ENCODE measurements at places on chromosomes 12 and 14.

DNA sequence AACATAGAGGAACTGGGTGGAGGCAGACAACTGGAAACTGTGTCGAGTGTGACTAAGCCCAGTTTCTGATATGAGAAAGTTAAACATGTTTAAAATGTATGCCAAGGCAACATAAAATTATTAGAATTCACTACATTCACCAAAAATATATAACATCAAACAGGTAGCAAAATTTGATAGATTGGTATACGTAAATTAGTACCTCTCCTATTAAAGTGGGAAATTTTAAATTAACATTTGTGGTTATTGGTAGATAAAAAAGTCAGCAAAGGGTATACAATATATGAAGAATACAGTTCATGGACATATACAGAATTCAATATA is 53.0 kb downstream of the CCDC91 start:
- DNase-seq = no peak

DNA sequence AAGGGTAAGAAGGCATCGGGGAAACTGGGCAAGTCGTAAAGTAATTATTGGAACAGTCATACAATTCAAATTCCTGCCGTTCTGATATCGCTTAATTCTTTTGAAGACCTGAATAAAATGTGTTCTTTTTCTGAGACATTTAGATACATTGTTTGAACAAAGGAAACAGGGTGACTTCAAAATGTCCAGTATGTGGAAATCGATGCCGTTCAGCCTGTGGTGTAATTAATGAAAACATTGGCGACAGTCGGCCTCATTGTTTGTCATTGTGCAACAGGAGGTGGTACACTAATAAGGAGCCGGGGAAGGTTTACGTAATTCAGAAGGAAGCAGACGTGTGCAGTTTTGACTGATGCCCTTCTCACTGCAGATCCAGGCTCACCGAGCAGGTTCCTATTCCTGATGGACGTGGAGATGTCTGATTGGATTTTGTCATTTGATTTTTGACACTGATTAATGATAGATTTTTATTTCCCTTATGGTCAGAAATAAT is 92.7 kb downstream of the BORCS5 start:
- no peak for DNase-seq

DNA sequence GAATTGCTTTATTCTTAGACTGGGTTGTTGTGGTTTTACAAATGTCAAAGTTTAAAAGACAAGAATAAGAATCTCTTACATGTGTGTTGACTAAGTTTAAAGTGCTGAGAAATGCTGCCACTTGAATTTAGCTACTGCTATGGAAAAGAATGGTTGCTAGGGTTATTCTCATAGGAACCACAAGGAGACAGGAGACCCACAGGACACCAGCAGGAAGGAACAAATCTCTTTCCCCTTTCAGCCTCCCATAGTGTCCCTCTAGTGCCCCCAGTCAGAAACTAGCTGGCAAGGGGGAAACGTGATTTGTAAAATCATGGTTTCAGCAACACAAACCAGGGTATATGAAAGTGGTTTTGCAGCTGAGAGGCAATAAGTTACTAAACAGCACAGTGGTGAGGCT is 102.7 kb downstream of the ST8SIA1 start:
- DNase-seq = no peak

DNA sequence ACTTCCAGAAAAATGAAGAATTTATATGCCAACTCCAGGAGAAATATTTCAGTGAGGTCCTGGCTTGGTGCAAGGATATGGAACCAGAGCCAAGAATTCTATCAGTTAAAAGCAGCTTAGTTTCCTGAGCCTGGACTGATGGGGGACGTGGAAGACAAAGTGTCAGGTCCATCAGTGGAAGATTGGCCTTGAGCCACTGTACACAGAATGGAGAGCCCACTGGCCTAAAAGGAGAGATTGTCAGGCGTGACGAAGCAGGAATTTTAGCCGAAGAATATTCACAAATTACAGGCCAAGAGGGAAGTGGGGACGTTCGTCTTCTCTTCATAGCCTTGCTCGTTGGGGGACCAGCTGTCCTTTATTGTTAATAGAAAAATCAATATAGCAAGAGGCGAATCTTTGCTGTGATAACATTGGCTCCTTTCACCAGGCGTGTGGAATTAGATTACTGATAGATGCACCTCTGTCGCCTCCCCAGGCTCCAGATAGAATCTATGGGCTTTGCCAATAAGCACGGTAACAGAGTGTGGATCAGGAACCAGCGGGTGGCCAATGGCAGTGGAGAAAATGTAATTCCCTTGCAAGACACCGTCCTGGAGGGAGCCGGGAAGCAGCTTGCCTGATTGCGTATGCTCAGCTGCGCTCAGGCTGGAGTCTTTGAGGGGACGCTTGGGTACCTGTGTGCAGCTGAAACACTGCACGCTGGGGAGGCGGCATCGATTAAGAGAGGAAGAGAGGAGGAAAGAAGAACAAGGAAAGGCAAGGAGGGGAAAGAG is 56.4 kb downstream of the TMEM132C start:
- no peak for DNase-seq

DNA sequence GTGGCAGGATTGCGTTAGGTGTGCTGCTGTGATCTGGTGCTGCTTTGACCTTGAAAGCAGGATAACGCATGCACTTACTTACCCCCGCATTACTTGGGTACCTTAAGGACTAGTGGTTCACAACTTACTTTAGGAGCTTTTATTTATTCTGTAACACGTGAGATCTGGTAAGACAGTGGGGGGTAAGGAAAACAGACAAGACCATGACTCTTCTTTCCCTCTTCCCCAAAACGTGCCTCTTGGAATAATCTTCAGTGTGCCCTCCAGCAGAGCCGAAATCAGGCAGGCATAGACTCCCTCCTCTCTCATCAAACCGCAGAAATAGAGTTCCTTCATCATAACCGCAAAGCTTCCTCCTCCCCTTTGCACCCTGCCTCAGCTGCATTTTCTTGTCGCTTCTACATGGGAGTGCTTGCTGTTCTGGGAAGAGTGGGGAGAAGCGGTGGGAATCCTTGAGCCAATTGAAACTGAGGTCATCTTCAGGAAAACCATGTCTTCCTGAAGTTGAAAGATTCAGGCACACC is 43.4 kb downstream of the RAD52 start:
- no peak for DNase-seq

DNA sequence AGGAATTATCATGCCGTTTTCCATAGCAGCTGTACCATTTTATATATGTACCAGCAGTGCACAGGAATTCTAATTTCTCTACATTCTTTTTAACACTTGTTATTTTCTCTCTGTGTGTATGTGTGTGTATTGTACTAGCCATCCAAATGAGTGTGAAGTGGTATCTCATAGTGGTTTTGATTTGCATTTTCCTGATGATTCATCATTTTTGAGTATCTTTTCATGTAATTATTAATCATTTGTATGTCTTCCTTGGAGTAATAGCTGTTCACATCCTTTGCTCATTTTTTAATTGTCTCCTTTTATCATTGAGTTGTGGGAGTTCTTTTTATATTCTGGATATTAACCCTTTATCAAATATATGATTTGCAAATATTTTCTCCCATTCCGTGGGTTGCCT is 95.6 kb upstream of the MANSC4 start:
- no peak for DNase-seq

GRCh38 chr14:58571769-58572472 is 65.8 kb upstream of the DACT1 start:
- no peak for DNase-seq

DNA sequence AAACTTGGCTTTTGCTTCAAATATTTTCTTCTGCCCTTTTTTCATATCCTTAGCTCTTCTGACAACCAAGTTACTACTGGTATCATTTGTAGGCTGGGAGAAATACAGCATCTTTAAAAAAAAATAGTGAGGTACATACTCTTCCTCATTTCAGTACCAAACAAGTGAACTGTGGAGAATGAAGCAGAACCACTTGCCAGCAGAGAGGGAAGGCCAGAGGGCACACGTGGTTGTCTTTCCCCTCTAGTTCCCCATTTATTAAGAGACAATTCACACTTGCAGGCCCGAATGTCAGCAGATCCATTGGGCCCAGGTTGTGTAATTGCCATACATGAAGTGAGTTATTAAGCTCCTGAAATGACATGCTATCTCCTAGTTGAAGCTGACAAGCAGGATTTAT is 3.2 kb downstream of the SUSD6 start:
- DNase-seq = no peak

- no peak for DNase-seq
Observed at GRCh38 chr14:58695514-58695913, 57.8 kb downstream of the DACT1 start.

DNA sequence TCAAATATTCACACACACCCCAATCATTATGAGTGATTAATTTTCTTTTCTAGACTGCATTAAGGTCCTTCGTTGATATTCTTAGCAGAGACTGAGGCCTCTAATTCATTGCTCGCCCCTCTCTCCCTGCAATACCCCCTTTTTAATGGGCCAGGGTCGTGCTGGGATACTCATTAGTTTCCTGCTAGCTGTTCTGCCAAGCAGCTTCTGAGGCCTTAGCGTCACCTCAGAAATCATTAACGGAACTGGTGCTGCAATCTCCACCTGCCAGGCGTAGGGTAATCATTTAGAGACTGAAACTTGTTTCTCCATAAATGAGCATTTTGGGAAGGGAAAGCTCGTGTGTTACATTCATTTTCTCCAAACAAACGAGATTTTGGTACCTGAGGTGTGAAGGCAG is 1054.7 kb downstream of the GALC start:
- no peak for DNase-seq

DNA sequence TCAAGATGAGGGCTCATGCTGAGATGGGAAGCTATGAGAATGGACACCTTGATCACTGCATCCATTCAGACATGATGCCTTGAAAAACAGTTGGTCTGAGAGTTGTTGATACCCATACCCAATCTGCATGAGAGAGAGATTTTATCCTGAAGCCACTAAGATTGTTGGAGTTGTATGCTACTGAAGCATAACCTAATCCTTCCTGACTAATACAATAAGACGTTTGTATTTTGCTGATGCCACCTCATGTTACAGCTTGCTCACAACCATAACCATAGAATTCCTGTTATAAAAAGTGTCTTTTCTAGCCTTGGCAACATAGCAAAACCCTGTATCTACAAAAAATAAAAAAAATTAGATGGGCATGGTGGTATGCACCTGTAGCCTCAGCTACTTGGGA is 12.7 kb upstream of the SERPINA1 start:
- DNase-seq = no peak

DNA sequence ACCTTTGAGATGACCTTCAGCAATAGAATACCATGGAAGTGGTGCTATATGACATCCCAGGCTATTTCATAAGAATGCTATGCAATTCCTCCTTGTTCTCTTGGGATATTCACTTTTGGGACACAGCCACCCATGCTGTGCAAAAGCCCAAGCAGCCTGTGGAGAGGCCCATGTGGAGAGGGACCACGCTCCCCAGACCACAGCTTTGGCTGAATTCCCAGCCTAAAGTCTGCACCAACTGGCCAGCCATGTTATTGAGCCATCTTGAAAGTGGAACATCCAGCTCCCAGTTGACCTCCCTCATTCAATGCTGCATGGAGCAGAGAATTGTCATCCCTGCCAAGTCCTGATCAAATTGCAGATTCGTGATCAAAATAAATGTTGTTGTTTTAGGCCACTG is 275.1 kb downstream of the SUDS3 start:
- DNase-seq = no peak

GRCh38 chr12:59927032-59927431 is 331.2 kb downstream of the SLC16A7 start:
- DNase-seq = no peak

DNA sequence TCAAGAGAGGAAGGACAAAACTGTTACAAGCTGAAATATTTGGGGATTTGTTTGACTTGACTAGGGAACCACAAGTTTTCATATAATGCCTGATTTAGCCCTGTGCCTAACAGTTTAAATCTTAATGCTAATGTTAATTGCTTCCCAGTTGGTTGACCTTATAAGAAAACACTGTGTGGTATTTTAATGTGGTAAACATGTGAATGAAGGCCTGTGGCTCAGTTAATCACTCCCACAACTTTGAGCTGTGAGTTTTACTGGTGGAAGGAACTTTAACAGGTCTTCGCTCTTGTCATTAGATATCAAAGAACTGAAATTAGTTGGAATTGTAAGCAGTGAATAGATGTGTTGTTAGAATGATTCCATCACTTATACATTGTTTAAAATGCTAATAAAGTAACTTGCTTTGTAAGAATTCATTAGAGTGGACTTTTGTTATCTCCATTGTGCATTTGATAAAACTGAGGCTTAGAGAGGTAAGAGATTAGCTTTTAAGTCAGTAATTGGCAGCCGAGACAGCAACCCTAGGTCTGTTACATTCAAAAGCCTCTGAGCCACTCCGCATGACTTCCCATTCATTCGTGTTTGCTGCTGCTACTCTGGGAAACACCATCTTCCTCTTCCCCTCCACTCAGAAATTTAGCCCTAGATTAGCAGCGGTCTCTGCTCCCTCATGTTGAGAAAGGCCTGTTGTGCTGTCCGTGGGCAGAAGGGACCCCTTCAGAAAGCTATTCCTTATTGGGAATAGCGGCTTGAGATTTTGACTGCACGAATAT is 1.0 kb upstream of the TBK1 start:
- peak; percentile 12 for DNase-seq

Measured in BE2C (cell line).